ENCODE measurements at places on chromosomes 16 and 17.

DNA sequence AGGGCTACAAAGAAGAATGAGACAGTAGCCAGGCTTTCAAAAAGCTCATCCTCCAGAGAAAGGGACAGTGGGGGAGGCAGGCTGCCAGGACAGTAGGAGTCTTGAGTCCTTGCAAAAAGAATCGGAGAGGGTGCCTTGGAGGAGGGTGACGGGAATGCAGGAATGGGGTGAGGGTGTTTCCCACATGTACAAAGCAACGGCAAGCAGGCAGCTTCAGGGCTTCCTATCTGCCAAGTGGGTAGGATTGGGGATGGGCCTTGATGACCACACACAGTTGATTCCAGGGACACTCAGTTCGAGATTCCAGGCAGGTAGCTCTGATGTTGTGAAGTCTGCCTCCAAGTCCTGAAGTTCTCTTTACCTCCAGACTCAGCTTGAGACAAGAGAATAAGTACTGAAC is 54.4 kb downstream of the C17orf67 start:
- no peak for DNase-seq

GRCh38 chr16:67014634-67015312 is 14.2 kb upstream of the CBFB start:
- DNase-seq = no peak

DNA sequence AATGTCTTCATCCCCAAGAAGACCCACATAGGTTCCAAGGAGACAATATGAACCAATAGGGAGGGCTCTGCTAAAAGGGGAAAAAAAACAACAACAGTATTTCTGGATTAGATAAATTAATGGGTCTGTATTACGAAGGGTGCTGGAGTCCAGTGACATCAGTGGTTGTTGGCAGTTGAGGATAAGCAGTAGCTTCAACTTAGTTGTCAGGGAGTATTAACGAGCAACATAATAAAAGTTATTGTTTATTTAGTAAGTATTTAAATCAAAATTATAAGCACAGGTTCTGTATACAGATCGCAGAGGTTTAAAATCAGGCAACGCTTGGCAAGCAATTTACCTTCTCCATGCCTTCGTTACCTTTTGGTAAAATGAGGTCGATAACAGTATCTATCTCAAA is 7.6 kb upstream of the CACNG4 start:
- no peak for DNase-seq

GRCh38 chr17:82392941-82393340 is 21.4 kb downstream of the UTS2R start:
- no peak for DNase-seq

- no peak for DNase-seq
Measured at GRCh38 chr16:4898811-4899473, 38.0 kb downstream of the PPL start.

GRCh38 chr17:42474276-42474675 is 15.6 kb downstream of the ATP6V0A1 start:
- no peak for DNase-seq

All from GM12891 (cell line).